Stimulated activated CD4-positive, alpha-beta T cell treated with anti-CD3 and anti-CD28 coated beads, TNF-alpha, amount 100 ng/mL, for 48 hours (primary cell): ENCODE measurements at places on chromosomes 12 and 14.

DNA sequence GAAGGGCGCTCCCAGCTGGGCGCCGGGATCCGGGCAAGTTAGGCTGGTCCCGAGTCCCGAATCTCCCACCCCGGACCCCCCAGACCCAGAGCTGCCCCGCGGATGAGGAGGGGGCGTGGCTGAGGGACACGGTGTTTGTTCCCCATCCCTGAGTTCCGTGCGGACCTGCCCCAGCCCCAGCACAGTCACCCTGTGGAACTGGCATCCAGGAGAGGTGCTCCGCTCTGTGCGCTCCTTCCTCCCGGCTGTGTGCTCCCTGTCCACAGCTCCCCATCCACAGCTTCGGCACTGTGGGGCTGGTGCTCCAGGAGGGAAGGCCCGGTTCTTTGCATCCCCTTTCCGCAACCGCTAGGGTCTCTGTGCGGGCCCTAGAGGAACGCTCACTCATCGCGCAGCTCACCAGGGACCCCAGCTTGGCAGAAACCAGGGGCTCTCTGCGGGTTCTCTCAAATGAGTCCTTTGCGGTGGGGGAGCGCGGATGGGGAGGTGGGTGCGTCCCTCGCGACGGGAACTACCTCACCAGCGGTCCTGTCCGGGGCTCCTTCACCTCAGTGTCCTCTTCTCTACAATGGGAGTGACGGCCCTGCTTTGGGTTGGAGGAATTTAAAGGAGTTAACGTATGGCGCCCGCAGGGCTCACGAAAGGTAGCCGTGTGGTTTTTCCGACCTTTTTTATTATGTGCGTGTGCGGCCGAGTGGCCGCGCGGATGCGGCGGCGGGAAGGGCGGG, 845 bp downstream of the TMEM132C start:
- DNase-seq = no peak

- no peak for DNase-seq
These were observed 458.3 kb downstream of the BTG1 start for GRCh38 chr12:91687052-91688017.

GRCh38 chr12:15863984-15864383, 18.2 kb upstream of the STRAP start:
- no peak for DNase-seq

- peak; percentile 67 for DNase-seq
These were observed at the start of gene C14orf132 for GRCh38 chr14:96038920-96039632. Gene C14orf132 (plus strand): TSS chr14:96039362. CDS start chr14:96039501, 139 bp downstream.

- DNase-seq = no peak
These were observed 98.8 kb downstream of the FRMD6 start for GRCh38 chr14:51750542-51750941.

GRCh38 chr12:49838973-49839633, 3.8 kb downstream of the BCDIN3D start:
- DNase-seq = no peak

GRCh38 chr14:92258934-92259333, 64.0 kb upstream of the SLC24A4 start:
- DNase-seq = no peak

DNA sequence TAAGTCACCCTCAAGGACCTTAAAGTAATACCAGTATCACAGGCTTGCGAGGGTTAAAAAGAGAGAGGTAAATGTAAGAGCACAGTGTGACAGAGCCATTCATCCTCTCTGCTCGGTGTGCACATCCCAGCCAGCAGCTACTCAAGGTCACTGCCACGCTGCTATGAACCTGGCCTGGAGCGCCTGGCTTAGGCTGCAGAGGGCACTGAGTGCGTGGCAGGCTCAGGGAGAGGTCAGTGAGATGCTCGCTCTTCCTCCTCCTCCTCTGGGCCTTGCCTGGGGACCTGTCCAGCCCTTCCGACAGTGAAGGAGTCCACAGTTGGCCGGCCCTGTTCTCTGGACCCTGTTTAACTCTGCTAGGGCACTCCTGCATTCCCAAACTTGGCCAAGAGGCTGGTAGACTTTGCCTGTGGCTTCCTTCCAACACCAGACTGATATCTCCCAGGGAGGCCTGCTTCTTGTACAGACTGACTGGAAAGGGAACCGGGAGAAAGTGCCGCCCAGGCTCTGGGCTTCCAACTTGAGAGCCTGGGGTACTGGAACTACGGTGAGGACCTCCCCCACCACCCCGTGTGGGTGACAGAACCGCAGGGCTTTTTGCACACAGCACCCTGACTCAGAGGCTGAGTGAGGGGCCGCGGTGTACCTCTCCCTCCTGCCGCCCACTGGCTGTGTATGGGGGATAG, 62.6 kb upstream of the CORO1C start:
- DNase-seq = no peak

DNA sequence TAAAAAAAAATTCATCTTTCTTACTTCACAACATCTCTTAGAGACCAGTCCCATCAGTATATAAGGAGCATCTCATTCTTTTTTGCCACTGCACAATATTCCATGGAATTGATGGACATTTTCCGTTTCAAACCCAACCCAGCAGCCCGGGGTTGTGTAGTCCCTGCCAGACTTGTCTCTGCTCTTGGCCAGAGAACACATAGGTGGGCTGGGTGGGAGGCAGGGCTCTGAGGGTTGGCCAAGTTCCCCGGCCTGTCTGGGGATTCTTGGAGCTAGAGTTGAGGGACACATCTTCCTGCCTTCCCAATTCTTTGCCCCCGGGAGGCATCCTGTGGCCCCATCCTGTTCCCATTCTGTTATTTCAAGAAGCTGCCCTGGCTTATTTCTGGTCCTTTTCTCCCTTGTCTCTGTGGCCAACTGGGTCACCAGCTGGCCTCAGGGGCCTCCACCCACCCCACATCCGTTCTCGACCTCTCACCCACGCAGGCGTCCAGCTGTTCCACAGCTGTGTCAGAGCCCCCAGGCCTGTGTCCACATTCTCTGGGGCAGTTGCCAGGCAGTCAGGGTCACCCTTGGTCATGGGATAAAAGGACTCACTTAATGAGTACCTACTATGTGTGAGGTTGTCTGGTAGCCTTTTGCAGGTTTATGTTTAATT, 52.0 kb upstream of the CCDC63 start:
- no peak for DNase-seq

- DNase-seq = no peak
These were observed 8.3 kb upstream of the MTA1 start for GRCh38 chr14:105411017-105411941.

GRCh38 chr14:92702441-92702918, 45.9 kb downstream of the LGMN start:
- no peak for DNase-seq

DNA sequence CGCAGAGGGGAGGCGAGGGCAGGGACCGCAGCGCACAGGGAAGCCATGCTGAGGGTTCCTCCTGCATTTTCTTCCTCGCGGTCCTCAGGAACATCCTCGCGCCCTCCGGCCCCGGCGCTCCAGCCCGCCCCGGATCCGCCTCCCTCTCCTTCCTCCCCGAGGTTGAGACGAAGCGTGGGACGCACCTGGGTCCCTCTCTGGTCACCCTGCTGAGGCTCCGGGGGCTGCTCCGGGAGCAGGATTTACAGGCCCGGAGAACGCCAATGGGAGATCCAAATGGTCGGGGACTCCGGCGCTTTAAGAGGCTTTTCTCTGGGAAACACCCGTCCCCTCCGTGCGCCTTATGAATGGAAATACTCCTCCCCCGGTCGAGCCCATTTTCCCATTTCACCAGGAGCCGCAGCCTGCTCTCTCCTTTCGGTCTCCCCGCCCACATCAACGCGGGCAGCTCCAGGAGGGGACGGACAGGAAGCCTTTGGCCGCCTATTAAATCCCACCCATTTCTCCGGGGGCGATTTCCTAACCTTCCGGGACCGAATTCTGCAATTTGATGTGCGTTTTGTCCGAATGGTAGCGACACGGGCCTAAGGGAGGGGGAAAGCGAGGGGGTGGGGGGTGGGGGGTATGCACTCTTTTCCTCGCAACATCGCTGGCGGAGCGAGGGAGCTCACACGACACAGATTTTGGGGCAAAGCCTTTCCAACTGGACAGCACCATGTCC, at the start of gene UNC79:
UNC79 (plus strand) TSS at position 625 of the 721 bp plus-strand sequence; CDS start at position 716, 91 bp downstream.
- no peak for DNase-seq

DNA sequence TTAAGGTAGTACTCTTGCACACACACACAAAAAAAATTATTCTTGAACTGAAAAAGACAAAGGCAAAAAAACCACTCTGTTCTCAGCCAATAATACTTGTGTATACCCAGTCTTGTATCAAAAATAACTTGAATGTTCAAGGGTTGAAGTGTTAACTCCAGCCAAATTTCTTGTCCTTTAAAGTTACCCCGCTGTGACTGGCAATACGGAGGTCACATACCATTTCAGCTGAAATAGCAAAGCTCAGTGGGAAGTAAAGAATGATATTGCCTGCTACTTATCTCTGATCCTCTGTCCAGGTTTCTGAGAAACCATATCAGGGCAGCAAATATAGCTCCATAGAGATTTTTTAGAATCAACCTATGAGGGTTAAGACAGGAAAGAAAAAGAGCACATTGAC, 167.4 kb downstream of the C12orf50 start:
- DNase-seq = no peak

DNA sequence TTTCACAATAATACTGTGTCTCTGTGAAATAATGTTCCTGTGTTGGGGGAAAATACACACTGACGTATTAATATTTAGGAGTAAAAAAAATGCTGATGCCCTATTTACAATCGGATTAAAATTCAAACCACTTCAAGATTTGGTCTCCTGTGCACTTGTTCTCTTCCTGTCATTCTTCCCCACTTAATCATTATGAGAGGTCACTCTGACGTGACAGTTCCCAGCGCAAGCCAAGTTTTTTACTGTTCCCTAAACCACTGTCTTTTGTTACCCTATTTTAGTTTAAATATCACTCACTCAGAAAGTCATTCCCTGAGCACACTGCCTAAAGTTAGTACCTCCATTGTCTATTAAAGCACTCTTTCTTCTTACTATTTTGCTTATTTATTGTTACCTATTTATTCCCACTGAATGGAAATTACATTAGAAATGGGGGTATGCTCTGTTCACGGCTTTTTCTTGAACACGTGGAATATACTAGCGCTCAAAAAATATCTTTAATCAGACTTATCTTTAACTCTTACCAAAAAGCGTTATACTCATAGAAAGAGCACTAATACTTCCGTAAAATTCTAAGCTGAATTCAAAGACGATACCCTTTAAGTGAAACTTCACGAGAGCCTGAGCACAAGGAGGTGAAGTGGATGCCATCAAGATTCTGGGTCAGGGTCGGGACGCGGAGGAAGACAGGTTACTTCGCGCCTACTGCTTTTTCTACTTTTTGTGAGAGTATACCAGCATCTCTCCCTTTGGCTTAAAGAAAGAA, 670 bp upstream of the PSMA3 start:
- DNase-seq = no peak

- no peak for DNase-seq
These were observed 153.0 kb downstream of the KIF26A start for GRCh38 chr14:104291123-104292000.

DNA sequence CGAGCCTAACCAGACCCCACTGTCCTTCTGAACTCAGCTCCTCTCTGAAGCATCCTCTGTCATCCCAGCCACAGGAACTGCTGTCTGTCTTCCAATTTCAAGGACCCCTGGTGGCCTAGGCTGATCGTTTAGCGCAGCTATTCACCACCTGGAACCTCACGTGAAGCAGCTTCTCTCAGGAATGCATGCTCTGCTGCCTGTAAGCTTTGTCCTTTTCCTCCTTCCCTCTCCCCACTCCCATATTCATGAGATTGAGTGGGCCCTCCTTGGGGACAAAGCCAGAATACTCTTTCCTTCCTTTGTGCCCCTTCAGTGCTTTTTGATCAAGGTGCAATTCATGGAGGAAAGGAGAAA, 17.2 kb downstream of the DPF3 start:
- no peak for DNase-seq

DNA sequence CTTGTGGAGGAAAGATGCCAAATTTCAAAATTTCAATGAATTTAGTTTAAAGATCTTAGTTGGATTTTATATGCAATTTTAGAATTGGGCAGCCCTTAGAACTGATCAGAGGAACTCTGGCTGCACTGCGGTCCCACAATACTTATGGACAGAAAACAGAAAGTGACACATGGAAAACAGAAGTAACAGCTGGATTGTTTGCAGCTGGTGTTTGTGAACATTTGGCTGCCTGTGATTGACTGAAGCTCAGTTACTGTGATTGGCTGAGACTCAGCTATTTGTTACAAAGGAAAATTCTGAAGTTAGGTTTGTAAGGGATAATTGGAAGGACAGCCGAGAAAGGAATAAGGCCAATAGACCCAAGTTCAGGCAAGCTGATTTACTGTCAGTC, 10.0 kb upstream of the KRT86 start:
- DNase-seq = no peak

DNA sequence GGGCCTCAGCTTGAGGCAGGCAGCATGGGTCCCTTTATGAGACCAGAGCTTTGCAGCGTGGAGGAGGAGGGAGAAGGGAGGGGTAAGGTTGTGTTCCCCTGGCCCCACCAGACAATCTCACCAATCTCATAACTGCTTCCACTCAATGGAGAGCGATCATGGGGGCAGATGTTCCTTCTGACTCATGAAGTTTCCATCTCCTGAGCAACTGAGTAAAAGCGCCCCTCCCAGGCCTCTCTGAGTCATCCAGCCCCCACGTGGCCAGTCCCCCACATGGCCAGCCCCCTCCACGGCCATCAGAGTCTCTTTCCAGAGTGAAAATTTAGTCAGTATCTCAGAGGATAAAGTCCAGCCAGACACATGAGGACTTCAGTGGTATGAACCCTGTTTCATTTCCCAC, 39.2 kb upstream of the PLXNC1 start:
- peak; percentile 35 for DNase-seq

- no peak for DNase-seq
These were observed 33.4 kb upstream of the ANO6 start for GRCh38 chr12:45182511-45182910.

DNA sequence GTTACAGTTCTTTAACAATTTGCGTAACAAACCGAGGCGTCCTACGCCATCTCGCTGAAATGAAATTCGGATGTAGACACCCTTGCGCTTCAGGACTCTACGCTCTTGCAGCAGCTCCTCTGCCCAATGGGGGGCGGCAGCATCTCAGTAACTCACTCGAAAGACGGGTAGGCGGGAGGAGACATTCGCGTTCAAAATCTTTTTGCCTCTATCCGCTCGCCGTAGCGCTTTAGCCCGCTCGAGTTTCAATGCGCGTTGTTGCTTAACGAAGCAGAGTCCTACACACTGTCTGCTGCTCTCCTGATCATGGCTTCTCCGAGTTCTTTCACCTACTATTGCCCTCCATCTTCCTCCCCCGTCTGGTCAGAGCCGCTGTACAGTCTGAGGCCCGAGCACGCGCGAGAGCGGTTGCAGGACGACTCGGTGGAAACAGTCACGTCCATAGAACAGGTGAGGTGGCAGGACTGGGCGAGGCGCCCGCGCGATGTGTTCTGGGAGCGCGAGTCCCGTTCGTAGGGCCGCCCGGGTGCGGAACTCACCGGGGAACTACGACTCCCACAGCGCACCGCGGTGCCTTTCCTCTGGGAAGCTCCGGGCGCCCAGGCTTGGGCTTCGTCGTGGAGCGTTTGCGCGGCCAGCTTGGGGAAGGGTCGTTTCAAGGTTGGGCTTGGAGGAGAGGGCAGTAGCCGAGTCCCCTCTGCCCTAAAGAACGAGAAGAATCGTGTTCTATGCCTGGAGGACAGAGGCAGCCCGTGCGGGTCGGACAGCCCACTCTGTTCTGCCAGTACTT, at the start of gene FNTB:
FNTB (plus strand) TSS at position 248 of the 790 bp plus-strand sequence; CDS start at position 307, 59 bp downstream.
- DNase-seq = peak; percentile 88
